ENCODE measurements at places on chromosomes 5 and 9.

DNA sequence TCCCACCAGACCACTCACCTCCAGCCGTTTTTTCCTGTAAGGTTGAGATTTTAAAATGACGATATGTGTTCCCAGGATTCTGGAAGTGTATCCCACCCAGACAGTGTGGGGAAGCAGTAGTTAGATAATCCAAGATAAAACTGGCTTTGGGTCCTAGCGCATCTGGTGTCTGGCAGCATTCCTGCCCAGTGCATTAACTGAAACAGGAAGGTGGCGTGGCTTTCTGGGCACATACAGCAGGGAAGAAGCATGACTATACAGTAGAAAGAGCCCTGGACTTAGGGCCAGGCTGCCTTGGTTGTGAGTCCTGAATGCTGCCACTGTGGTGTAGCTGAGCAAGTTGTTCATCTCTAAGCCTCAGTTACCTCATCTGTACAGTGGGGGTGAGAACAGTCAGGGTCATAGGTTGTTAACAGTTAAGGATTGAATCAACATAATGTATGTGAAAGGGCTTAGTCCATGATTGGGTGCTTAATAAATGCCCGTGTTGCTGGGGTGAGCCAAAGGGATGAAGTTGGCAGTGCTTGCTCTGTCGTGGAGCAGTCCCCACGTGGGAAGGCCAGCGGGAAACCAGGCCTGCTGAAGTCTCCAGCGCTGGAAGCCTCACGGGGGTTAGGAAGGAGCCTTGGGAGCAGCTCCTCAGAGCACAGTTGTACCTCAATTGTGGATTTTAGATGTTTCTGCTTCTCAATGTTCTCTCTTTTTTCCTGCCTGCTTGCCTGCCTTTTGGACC is 18.0 kb downstream of the CLTA start:
- DNase-seq, result no peak

DNA sequence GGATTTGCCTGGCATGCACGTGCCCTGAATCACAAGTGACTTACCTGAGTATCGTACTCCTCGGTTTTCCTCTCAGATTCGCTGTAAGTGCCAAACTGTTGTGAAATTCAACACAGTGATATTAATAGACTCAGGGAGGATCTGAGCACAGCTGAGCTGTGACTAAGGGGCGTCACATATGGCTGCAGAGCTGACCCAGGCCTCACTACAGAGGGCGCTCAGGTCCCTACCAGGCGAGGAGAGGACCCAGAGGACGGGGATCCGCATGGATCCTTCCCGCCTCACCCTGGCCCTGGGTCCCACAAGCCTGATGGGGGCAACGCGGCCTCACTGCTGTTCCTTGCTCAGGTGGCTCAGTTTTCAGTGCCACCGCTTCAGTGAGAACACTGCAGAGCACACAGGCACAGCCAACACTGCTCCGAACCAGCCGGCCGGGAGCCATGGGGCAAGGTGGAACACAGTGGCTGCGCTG is 20.1 kb downstream of the CLPTM1L start:
- no peak for DNase-seq

DNA sequence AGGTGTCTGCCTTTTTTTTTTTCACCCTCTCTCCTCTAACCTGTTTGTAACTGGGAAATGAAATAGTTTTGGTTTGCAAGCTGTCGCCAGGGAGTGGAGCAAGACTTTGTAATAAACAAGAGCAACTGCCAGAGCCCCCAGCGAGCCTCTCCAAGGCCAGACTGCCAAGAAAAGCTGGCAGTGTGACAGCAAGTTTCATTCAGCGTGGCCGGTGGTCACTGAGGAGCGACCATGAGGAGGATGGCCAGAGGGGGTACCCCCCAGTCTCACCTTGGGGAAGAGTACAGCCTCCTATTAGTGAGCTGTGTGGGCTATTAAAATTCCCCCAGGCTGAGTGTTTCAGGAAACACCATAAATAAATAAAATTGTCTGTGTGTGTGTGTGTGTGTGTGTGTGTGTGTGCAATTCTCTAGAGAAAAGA is 49.9 kb downstream of the ZFAND5 start:
- no peak for DNase-seq

DNA sequence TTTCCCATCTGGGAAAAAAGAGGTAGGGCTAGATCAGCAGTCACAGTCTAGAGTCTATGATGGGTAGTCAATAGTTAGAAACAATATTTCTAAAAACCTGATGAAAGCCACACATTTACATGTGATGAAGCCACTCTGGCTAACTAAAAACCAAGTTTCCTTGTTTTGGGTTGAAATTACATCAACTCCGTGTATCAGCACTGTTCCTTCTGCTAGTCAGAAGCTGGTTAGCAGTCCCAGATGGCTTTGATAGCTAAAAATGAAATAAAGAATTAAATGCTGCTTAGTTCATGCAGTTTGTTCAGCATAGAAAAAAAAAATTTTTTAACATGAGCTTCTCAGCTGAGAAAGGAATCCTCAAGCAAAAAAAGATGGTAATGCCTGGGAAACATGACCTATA is 136.7 kb downstream of the FAM114A2 start:
- no peak for DNase-seq

DNA sequence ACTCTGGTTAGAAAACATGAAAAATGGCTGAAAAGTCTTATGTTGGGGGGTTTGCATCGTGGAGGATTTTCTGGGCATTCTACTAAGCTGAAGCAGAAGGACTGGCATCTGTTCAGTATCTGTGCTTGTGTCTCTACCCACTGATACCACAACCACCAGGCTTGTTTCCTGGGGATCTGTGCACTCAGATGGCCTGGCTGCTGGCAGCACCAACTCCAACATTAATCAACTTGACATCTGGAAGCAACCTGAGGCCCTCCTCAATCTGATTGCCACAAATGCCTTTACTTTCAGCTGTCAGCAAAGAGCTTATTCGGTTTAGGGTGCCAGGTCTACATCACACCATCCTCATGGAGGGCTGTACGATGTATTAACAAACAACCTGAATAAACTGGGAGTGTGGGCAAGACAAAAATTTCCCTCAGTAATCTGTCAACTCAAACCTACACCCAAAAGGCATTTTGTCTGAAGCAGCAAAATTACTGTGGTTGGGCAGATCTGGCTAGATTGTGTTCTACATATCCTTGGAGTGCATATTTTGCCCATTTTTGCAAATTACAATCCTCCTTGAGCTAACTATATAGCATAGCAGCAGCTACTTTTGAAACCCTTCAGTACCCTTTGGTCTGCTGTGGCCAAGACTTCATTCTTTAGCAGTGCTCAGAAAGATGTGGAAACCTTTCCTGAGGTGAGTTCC is 74.6 kb downstream of the FOXD1 start:
- no peak for DNase-seq

DNA sequence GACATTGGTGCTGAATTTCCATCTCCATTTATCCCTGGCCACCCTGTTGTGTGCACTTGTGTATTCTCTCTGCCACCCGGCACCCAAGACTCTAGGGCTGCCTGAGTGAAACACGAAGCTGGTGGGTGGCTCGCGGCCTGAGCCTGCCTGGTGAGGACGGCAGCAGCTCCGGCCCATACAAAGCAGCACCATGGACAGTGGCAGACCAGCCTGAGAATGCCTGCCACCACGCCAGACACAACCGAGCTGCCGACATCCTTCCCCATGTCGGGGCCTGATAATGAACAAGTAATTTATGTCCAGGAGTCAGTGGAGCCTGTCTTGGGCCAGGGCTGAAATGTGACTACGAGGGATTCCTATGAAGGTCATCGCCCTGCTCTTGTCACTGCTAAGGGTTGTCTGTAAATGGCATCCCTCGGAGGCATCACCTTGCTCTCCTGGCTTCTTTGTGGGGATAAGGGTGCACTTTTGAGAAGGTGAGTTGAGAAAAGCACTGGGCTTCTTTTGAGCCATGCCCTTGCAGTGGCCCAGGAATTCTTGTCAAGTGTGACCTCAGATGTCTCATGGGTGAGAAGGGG is 175.7 kb downstream of the MELK start:
- no peak for DNase-seq

DNA sequence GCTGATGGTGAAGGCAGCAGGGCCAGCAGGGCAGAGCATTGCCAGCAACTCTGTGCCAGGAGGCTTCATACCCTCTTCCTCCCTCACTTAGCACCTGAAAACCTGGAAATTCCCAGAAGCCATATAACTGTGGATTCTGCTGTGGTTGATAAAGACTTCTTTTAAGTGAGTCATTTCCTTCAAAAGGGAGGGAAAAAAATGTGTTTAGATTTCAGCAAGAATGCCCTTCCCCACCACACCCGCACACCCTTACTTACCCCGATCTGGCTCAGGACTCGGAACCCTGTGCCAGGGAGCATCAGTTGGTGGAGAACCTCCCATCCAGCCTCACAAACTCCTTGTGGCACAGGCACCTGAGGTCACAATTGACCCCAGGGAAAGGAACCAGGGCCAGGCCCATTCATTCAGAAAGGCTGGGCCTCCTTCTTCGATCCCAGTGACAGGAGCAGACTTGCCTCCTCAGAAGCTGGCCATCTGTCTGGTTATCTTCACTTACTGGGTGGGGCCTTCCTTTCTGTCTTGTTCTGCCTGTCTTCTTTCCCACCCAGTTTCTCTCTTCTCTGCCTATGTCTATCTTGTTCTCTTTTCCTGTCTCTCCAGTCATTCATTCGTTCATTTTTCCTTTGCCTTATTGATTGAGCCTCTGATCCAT is 62.6 kb downstream of the PLAC8L1 start:
- no peak for DNase-seq

GRCh38 chr5:80569961-80570786 is at the start of gene ANKRD34B:
ANKRD34B (minus strand) TSS chr5:80570280; CDS start chr5:80560019, 10,261 bp downstream.
- no peak for DNase-seq

DNA sequence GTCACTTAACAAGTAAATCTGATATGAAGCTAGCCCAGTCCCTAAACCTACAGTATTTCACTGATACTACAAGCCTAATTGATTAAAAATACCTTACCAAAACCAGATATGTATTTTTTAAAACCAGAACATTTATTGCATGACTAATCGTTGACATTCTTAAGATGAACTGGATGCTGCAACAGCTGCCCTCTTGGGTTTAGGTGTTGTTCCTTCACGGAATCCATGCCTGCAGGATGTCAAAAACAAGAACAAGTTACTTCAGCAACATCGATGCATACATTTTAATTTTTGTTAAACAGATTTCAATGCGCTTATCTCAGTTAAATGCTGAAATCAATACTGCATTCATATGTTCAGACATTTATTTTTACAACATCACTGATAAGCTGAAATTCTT is 2.7 kb downstream of the RPL37 start:
- no peak for DNase-seq

GRCh38 chr9:93099551-93100275 is 3.7 kb downstream of the CARD19 start:
- no peak for DNase-seq

DNA sequence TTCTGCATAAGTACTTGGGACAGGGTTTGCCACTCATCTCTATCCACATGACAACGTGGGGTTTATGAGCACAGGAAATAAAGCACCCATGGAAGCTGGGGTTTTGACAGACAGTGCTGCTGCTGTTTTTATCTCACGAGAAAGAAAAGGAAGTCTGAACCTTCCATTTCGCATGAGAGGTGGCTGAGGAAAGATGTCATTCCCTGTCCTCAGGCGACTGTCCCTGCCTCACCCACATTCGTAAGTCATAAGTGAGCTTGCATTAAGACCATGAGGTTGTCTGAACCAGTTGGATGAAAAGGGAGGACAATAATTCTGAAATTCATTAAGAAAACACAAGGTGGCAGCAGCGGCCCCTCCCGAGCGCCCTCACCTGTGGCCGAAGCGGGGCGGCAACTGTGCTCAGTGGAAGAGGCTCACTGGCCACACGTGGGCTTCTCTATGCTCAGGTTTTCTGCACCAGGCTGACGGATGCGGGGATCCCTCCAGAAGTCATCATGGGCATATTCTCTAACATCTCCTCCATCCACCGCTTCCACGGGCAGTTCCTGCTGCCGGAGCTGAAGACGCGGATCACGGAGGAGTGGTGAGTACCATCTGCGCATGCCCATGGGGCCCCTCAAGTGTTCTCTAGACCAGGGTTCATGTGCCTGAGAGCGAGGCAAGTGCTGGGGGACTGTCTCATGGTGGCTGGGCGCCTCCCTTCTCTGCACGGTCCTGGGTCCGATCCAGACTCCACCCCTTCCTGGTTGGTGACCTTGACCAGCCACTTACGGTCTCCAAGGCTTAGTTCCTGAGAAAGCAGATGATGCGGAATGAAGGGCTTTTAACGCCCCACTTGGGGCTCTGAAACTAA is 54.7 kb upstream of the SUSD3 start:
- DNase-seq, result peak; percentile 49

DNA sequence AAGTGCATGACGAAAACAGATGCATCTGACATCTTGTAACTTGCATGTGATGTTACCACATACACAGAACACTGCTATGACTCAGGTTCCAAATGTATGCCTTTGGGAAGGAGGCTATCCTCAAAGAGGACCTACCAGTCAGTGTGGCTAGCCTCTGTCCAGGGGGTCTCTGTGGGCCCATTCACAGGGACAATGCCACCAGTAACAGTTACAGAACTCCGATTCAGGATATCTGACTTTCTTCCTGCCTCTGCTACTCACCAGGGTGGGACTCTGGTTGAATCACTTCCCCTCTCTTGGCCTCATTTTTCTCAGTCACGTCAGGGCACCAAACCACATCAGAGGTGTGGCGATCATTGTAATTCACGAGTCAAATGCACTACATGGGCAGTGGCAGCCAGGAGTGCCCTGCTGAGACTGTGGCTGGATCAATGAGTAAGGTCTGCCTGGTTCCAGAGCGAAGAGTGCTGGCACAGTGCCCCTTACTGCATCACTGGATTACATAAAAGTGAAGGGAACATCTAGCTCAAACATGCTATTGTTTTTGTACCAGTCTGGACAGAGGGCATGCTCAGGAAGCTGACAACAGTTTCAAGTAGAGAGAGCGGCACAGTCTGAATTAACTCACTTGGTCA is 13.2 kb downstream of the ATOX1 start:
- DNase-seq, result peak; percentile 72

GRCh38 chr5:32520356-32520755 is 65.0 kb upstream of the SUB1 start:
- DNase-seq, result no peak

DNA sequence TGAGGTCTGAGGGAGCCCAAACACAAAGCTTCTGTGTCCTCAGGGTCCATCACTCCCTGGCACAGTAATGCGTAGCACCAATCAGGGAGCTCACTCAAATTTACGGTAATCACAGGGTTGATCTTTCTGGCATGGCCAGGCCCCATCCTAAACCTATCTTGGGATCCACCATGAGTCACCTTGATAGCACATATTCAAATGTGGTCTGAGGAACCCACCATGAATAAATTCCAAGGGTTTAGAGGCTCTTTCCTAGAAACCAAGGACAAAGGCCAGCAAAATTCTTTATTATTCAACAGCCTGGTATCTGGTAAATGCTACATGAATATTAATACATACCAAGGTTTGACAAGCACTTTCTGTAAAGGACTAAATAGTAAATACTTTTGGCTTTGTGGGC is 254.5 kb downstream of the TLR4 start:
- DNase-seq, result no peak

- DNase-seq, result no peak
Observed at GRCh38 chr5:119341452-119342349, 14.1 kb upstream of the TNFAIP8 start.

DNA sequence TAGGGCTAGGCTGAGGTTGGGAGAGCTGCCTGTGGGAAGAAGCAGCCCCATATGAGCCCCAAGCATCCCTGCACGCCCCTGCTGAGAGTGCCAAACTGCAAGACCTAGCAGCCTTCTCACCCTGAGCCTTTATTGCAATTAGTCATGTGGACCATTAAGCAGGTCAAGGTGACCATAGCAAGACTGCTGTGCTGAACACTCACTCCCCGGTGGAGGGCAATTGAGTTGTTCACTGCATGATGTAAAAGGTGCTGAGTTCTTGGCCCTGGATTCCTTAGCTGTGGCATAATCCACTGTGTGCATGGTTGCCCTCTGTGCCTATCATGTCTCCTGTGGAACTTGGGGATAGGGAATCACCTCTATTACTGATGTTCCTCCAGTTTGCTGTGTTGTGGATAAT is 131.1 kb downstream of the FOXD1 start:
- no peak for DNase-seq
